ENCODE measurements at places on chromosomes 4 and X.
A peak's percentile ranks its signal among the peaks of the same experiment; 100 is the strongest.

GRCh38 chr4:53591372-53591892 lies at the start of gene LNX1:
Gene LNX1, minus strand, starts transcription at chr4:53591486. Its CDS starts 17,484 bp downstream, at chr4:53574002.
- DNase-seq, result peak; percentile 98

- DNase-seq, result no peak
Observed at GRCh38 chr4:141635736-141636081, 674 bp upstream of the IL15 start.

DNA sequence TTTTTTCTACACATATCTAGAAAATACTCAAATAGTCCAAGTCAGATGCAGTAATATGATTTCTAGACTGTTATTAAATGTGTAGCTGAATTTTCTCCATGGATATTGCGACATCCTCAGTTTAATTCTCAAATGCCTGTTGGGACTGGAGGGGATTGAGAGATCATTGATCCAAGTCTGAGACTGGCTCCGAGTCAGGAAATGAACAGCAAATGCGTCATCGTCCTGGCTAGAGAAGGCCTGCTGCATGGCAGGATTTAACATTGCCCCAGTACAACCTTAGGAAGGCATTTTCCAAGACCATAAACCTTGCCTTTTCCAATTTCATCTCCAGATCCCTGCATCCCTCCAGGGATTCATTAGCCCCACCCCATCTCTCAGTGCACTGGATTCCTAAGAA lies 56.6 kb upstream of the SLC6A14 start:
- no peak for DNase-seq

DNA sequence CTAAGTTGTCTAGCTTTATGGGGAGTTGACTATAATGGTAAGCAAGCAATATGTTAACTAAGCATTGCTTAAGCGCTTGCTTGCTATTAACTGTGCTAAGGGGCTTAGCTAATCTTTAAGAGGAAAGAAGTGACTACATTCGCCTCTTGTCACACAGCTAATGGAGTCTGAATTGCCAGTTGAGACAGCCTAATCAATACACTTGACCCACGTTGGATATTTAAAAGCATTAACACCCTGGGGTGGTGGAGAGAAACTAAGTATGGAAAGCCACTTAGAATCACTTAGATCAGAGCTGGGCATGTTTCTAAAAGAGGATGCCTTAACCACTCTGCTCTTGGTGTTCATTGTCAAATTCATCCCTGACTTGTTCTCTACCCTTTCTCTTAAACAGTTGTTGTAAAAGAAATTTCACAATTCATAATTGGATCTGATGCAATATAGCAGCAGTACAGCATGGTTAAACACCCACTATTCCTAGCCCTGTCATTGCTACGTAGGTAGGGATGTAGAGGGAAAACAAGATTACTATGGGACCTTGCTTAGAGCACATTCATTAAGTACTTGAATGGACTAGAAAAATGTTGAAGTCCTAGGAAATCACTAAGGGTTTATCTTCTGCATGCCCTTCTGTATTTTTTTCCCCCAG lies 3.5 kb downstream of the ZAR1 start:
- no peak for DNase-seq

- no peak for DNase-seq
Observed at GRCh38 chrX:118770133-118770760, 42.8 kb downstream of the IL13RA1 start.

- no peak for DNase-seq
Observed at GRCh38 chr4:97938141-97938540, 205.1 kb downstream of the STPG2 start.

- DNase-seq, result no peak
Observed at GRCh38 chr4:78720994-78721677, 55.0 kb upstream of the BMP2K start.

DNA sequence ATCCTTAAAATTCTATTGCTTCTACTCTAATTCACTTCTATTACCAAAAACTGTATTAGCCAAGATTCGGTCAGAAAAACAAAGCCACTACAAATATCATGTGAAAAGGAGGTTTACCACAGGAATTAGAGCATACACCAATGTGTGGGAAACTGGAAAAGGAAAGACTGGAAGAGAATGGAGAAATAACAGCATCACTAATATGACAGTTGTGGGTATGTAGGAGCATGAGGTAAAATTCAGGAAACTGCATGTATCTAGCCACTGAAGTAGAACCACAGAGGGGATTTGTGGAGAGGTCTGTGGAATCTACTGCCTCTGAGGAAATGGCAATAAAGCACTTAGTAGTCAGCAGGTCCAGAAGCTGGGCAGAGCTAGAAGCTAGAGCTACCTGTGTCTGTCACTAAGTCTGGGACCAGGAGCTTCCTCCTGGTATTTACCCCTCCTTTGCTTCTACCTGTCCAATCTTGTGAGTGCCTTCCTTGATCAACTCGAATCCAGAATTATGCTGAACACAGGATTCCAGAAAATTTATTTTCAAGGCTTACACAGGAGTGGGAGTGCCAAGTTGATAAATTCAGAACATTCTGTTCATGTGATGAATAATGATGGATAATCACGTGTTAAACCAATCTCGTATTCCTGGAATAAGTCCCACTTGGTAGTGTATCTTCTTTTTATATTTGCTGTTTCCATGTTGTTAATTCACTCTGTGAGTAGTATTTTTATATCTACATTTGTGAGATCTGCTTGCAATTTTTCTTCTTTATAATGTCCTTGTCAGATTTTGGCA lies 52.6 kb downstream of the NAF1 start:
- no peak for DNase-seq

DNA sequence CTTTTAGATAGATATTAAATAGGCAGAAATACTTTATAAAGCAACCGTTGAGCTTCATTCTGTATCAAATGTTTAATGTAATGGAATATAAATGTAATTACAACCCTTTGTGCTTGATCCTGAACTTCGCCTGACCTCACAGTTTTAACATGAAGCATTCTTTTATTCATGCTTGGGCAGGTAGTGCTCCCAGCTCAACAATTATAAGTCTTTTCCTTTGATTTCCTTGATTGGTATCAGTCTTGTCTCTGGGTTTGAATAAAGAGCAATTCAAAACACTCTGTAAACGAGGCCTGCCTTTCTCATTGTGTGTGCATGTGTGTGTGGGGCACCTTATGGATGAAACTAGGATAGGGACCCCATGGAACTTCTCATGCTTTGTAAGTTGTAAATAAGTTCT lies 6.8 kb downstream of the METAP1 start:
- no peak for DNase-seq

DNA sequence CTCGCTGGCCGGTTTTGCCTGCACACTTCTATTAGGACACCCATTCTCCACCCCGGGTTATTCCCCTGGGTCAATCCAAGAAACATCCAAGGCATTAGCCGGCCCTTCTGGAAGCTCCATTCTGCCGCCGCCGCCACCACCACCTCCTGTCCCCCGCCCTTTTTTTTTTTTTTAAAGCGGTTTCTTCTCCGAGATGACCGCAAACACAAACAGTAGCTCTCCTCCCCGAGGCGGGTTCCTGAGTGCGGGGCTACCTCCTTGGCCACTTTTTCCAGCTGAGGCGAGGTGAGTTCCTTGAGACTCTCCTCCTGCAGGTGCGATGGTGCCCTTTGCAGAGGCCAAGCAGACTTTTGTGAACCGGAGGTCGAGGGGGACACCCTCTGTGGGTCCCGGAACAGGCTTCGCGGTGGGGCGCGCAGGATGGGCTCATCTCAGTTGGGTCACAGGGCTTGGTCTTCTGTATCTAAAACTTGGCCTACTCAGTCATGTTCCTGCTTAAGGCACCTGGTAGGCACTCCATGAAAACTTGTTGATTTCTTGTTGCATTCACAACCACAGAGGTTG lies 930 bp downstream of the NWD2 start:
- no peak for DNase-seq

DNA sequence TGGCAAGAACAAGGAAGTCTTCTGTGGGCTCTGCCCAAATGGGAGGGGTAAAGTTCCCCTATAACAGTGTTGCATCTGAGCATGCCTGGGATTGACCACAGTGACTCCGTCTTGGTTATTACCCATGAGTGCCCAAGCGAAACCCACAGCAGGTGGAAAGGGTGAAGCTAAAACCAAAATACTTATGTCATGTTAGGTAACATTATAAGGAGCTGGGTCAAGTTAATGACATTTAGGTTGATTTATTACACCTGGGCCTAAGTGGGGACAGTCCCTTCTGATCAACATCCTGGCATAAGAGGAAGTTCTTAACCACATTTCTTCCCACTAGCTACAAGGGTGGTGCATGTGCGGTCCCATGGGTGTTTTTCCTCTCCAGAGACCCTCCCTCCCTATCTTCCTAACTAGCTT lies 1.3 kb upstream of the ZNF732 start:
- no peak for DNase-seq

DNA sequence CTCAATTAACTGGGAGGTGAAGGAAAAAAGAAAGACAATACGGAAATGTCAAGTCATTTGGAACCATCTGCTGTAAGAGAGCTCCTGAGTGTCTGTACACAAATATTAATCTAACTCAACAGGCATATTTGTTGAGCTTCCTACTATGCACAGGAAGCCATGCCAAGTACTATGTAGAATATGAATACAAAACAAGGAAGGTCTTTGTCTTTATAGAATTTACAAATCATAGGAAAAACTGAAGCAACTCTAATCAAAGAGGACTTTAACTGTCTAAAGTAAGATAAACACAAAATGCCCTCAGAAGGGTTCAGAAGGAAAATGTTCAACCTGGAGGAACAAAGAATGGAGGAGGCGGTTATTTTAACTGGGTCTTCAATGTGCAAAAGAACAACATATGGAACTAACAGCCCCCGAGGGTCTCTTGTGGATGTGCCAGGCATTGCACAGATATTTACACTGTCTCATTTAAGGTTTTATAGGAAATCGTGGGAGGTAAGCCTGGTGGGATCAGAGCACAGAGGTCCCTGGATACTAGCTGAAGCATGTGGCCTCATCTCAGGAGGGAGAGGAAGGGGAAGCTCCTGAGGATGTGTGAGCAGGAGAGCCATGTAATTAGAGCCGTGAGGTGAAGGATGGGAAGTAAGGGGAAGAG lies 5.8 kb downstream of the FAM114A1 start:
- DNase-seq, result no peak

DNA sequence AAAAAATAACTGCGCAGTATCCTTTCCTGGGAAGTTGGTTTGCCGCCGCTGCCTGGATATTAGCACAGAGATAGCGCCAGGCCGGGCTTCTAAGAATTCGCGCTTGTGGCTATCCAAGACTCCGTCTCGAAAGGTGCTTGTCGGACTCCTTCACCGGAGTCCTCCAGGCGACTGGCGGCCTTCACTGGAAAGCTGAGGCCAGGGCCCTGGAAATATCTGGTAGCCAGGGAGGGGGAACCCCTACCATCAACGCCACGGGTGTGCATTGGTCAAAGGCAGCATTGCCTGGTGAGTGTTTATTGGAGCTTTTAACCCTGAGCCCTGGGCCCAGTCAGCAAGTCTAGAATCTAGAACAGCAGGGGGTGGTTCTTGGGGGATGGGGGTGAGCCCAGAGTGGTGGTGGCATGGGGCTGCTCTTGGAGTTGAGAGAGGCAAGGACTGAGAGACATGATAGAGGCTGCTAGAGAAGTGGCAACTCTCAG lies 577 bp upstream of the PIM2 start:
- DNase-seq, result no peak

DNA sequence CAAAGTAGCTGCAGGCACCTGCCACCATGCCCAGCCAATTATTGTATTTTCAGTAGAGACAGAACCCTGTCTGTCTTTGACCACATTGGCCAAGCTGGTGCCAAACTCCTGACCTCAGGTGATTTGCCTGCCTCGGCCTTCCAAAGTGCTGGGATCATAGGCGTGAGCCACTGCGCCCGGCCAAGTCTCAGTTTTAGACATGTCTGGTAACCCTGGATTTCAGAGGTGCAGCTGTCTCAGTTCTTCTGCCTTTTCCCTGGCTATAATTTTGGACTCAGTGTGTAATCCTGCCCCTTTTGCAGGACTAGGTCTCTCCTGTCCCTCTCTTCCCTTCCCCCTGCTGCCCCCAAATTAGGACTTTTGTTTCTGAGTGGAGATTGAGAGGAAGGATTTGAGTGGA lies 46.6 kb downstream of the FAM193A start:
- no peak for DNase-seq

DNA sequence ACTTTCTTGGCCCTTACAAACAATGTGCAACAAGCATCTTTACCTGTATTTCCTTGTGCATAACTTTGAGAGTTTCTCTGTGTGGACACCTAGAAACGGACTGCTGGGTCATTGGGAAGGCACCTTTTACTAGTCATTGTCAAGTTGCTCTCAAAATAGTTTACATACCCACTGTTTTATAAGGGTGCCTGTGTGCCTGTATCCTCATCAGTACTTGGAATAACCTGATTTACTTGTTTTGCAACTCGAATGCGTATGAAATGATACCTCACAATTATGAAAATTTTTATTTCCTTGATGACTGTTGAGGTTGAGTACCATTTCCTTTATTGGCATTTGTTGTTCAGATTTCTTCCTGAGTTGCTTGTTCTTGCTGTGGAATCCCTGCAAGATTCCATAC lies 150.8 kb downstream of the STIM2 start:
- DNase-seq, result no peak

GRCh38 chr4:43276321-43276720 lies 383.8 kb downstream of the GRXCR1 start:
- no peak for DNase-seq

- DNase-seq, result no peak
Observed at GRCh38 chr4:903066-904046, 28.8 kb downstream of the GAK start.

DNA sequence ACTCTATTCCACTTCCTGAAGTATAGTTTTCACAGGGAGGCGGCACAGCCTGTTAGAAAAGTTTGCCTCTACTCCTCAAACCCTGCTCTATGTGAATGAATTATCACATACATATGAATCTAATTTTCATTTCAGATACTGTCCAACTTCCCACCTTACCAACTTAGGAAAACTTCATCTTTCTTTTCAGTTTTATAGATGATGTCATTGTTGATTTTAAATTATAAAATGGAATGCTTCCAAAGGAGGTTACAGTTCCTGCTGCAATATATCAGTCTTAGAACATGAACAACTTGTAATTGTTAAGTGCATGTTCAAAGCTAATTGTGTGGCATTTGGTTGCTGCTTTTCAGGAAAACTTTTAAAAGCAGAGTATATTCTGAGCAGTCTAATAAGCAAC lies 92.4 kb downstream of the NEUROG2 start:
- DNase-seq, result no peak
